ENCODE measurements at places on chromosomes 13 and 19. TPM values are rescaled to one million over a fixed set of nuclear protein-coding genes. Genes with fewer than 3 reads are reported as not detected.

The SIGLEC10 gene
- not detected for polyA plus RNA-seq

The IZUMO2 gene
- not detected for polyA plus RNA-seq

The CBY2 gene
- polyA plus RNA-seq = not detected

The FCGBP gene
- 0.04 TPM for polyA plus RNA-seq

The PGLYRP2 gene
- polyA plus RNA-seq = not detected

The IZUMO4 gene
- 0.56 TPM for polyA plus RNA-seq

The IL11 gene
- polyA plus RNA-seq = 14.8 TPM

The FXYD7 gene
- not detected for polyA plus RNA-seq

The CEACAM16 gene
- not detected for polyA plus RNA-seq

The ZNF541 gene
- polyA plus RNA-seq = not detected

The PLIN5 gene
- not detected for polyA plus RNA-seq

DNA sequence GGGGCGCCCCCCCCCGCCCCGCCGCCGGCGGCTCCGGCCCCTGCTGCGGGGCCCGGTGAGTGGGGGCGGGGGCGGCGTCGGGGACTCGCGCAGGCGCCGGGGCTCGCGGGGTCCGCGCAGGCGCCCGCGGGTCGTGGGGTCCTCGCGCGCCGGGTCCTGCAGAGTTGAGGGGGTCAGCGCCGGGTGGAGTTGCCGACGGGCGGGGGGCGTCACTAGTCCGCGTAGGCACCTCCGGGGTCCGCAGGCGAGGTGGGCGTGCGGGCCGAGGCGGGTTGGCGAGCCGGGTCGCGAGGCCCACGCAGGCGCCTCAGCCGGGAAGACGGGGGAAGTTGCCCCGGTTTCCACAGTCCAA is 365 bp downstream of the PPP6R1 start:
- DNase-seq = no peak

- DNase-seq = no peak
Measured at GRCh38 chr19:1538978-1539377, 15.1 kb downstream of the PLK5 start.

GRCh38 chr19:31678421-31678820 is 329.2 kb upstream of the TSHZ3 start:
- DNase-seq = no peak

- no peak for DNase-seq
Measured at GRCh38 chr19:406135-406781, 2.7 kb downstream of the C2CD4C start.

DNA sequence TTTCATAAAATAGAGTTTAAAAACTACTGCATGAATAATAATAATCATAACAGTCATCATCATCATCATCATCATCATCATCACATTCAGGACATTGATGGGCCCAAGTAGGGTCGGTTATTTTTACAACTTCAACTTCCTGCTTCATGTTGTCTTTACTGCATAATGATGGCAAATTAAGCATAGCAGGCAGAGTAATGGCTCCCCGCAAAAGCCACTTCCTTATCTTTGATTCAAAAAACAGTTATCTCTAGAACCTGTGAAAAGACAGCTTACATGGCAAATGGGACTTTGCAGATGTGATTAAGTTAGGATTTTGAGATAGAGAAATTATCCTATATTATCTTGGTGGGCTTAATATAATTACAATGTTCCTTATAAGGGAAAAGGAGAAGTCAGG is 792.9 kb downstream of the LIG4 start:
- no peak for DNase-seq

GRCh38 chr13:74977498-74977897 is 504.5 kb downstream of the TBC1D4 start:
- DNase-seq = no peak

GRCh38 chr13:100140441-100140840 is 51.5 kb downstream of the PCCA start:
- no peak for DNase-seq

- DNase-seq = peak; percentile 77
Measured at GRCh38 chr19:47315125-47315821, 5.6 kb downstream of the C5AR1 start.

- peak; percentile 86 for DNase-seq
Measured at GRCh38 chr19:13492128-13492527, 14.2 kb downstream of the CACNA1A start.

DNA sequence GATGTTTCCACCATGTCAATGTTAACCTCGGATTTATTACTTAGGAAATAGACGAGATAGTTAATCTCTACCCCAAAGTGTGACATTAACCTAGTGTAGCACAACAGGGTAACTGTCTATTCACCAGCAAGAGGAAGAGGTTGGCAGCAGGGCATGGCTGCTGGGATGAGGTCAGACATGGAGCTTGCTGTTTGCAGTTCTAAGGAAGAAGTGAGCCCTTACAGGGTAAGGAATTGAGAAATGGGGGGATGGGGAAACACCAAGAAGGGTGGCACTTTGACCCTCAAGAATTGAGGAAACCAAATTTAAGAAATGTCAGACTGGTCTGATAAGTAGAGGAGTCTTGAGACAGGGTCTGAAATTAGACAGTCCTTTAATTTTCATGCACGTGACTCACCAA is 62.4 kb downstream of the MBD3L2B start:
- no peak for DNase-seq

- DNase-seq = no peak
Measured at GRCh38 chr13:99431927-99432608, 69.2 kb upstream of the TM9SF2 start.

GRCh38 chr13:44542361-44542760 is 33.8 kb downstream of the TSC22D1 start:
- DNase-seq = no peak

GRCh38 chr19:55096061-55096701 is 20.5 kb downstream of the EPS8L1 start:
- no peak for DNase-seq

DNA sequence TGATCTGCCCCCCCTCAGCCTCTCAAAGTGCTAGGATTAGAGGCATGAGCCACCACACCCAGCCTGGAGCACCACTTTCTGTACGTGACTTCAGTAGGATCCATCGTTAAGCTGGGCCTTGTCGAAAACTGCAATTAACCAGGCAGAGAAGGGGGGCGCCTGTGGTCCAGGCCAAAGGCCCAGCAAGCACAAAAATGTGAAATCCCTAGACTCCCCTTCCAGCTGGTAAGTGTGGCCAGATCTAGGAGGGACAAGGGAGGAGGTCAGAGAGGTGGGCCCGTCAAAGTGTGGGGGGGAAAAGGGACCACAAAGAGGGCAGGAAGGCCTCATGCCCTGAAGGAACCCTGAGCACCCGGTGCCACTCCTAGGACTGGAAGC is 13.8 kb downstream of the DDX39A start:
- DNase-seq = no peak

DNA sequence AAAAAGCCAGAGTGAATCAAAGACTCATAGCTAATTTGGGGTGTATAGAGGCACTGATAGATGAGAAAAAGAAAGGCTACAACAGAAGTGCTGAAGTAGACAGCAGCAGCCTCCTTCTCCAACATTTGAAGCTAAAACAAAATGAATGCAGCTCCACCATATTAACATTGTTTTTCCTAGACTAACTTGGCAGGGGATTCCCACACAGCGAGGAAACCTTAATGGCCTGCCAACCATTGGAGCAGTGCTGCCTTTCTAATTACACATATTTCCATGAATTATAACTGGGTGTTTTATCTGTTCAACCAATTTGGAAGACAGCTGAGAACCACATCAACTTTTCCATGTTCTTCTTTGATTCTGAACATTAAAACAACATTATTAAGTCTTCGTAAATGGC is 478.6 kb downstream of the LIG4 start:
- DNase-seq = no peak

DNA sequence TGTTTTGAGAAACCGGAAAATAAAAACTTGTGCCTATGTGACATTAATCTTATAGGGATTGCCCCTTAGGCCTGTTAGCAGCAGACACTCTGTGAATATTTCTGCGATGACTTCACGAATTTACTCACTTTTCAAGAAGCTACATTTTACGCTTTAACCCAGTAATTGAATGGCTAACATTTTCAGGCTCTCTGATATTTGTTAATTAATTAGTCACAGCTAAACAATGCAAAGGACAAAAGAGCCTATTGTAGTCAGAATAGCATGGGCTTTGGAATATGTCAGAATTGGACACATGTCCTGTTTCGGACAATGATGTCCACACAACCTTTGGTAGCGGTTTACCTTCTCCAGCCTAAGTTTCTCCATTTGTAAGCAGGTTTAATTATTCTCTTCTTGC is 506.6 kb downstream of the EFNB2 start:
- DNase-seq = no peak

GRCh38 chr19:50722201-50723013 is 757 bp upstream of the CLEC11A start:
- DNase-seq = no peak

DNA sequence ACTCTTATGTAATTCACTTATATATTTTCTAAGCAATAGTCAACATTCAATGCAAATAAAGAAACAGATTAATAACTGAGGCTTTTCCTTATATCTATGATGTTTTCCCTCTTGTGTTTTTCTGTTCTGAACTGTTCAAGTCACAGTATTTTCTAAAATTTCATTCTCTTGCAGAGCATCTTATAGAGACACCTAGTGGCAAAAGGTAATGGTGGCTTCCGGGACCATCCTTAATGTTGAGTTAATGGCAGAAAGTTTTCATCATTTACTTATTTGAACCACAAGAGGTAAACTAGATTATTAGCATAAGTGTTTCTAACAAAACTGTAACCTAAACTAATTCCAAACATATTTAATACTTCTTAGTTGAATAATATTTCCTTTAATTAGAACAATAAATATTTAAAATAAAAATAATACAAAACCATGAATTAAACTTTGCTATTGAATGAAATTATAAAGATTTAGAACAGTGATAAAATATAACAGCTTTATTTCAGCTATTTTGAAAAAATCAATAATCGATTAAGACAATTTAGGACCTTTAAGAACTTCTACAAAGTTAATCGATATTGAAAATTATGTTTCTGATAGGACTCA is 1.7 kb upstream of the SLITRK5 start:
- no peak for DNase-seq

DNA sequence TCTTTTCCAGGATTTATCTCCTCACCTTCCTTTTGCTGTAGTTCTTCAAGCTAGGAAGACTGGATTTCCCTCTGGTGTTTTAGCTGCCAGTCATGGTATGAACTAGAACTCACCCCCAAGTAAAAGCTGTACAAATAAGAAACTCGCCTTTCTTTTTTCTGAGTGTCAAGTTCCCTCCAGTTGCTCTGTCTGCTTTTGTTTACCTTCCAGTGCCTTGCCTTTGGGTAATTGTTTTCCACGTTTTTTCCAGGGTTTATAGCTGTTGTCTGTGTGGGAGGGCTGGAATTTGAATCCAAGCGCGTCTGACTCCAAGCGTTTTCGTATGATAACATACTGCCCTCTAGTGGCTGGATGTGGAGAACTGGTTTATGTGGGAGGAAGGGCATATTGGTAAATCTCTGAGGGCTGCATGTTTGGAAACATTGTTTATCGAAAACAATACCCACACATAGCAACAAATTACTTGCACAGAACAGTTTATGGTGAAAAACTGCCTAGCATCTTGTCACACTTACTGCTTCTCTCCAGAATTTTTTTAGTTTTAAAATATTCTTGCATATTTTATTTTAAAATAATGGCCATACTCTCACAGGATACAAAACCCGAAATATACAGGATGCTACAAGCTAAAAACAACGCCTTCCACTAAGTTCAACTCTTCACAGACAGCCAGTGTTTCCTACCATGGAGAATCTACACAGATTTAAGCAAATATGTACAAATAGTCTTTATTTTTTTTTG is 19.2 kb downstream of the RCN3 start:
- peak; percentile 86 for DNase-seq
